Activated naive CD8-positive, alpha-beta T cell treated with anti-CD3 and anti-CD28 coated beads, Interleukin-2, amount 10 ng/mL, durations not matched to agents 7 days and 5 days (primary cell): ENCODE measurements at places on chromosomes 13 and 19. TPM values are rescaled to one million over a fixed set of nuclear protein-coding genes. Genes with fewer than 3 reads are reported as not detected.

The DIAPH3 gene
- 16.2 TPM for total RNA-seq

The TBXA2R gene
- total RNA-seq, result 2.1 TPM

GRCh38 chr13:109816808-109817203 lies 30.4 kb upstream of the IRS2 start:
- no peaks in the 10 kb centered on the region for H3K36me3 ChIP-seq
- no peak overlapping the region for H3K4me3 ChIP-seq
- H3K27me3 ChIP-seq, result peaks cover 6% of the 10 kb centered on the region
- no peaks in the 10 kb centered on the region for H3K4me1 ChIP-seq

GRCh38 chr13:31476753-31477152 lies 262.6 kb upstream of the RXFP2 start:
- no peak for DNase-seq
- H3K36me3 ChIP-seq, result no peaks in the 10 kb centered on the region
- H3K4me1 ChIP-seq, result no peaks in the 10 kb centered on the region
- no peaks in the 10 kb centered on the region for H3K27me3 ChIP-seq
- no peak overlapping the region for H3K4me3 ChIP-seq

GRCh38 chr13:59673286-59673685 lies 490.4 kb downstream of the DIAPH3 start:
- no peak overlapping the region for H3K27ac ChIP-seq
- H3K4me3 ChIP-seq, result no peak overlapping the region
- no peak for DNase-seq
- no peaks in the 10 kb centered on the region for H3K36me3 ChIP-seq
- no peaks in the 10 kb centered on the region for H3K27me3 ChIP-seq

The CALR3 gene
- not detected for total RNA-seq

- no peaks in the 10 kb centered on the region for H3K27me3 ChIP-seq
- H3K4me1 ChIP-seq, result no peaks in the 10 kb centered on the region
- DNase-seq, result no peak
- H3K36me3 ChIP-seq, result no peaks in the 10 kb centered on the region
These were observed 343.5 kb upstream of the SPRY2 start for GRCh38 chr13:80684217-80684991.

GRCh38 chr19:42360787-42361544 lies 29.1 kb downstream of the CNFN start:
- DNase-seq, result no peak
- no peak overlapping the region for H3K27ac ChIP-seq
- no peak overlapping the region for H3K4me3 ChIP-seq
- no peaks in the 10 kb centered on the region for H3K27me3 ChIP-seq
- H3K4me1 ChIP-seq, result peaks cover 6% of the 10 kb centered on the region
